ENCODE measurements at places on chromosomes 5 and 9.

DNA sequence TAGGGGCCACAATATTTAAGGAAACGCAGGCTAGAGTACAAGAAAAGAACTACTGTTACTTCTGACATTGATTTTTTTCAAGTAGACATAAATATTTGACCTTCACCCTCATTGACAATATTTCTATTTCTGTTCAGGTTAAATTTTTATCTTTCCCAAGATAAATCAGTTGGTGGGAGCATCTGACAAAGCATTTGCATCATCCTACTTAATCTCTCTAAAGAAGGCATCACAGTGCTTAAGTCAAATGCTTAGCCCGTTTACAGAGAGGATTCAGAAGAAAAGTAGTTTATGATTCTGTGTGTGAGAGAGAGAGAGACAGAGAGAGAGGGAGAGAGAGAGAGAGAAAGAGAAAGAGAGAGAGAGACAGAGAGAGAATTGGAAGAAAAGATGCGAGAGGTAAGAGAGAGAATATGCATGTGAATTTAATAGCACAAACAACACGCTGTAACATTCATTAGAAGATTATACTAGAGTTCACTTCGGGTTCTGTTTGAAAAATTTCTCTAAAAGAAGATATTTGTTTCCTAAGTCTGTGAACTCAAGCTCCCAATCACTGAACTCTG lies 1093.3 kb upstream of the CDH6 start:
- DNase-seq, result no peak

- DNase-seq, result no peak
Observed at GRCh38 chr9:79028101-79028500, 543.7 kb upstream of the TLE4 start.

- no peak for DNase-seq
Observed at GRCh38 chr5:45277860-45278259, 418.3 kb downstream of the HCN1 start.

DNA sequence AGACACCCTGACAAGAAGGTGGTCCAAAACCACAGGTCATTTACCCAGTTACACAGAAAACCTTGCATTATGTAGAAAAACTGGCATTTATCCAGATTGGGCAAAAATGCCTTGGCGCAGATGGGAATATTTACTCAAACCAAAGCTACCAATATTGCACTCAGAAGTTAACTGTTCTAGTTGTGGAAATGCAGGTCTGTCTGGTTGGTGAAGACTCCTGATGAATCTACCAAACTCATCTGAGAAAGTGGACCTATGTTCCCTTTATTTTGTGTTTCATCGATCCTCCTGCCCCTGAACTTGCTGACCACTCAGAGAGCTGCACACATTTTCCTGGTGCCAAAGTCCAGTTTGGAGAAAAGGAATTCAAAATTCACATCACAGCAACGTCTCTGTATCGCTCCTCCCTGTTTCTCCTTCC lies 85.2 kb upstream of the ALDH1A1 start:
- DNase-seq, result no peak

DNA sequence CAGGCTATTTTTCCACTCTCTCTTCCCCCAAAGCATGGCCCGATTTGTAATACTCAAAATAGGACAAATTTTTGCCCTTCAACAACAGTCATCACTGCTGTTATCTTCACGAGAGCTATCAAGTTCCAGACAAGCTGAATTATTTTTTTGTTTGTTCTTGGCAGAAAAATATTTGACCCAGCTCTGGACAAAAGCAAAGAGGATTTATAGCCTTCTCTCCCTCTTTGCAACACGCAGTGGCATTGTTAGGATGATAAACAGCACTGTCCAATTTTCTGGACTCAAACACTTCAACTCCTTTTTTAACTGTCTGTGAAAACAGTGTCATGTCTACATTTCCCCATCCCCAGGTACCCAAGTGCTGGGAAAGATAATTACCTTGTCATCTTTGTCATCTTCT lies 160.3 kb downstream of the SLF1 start:
- no peak for DNase-seq

DNA sequence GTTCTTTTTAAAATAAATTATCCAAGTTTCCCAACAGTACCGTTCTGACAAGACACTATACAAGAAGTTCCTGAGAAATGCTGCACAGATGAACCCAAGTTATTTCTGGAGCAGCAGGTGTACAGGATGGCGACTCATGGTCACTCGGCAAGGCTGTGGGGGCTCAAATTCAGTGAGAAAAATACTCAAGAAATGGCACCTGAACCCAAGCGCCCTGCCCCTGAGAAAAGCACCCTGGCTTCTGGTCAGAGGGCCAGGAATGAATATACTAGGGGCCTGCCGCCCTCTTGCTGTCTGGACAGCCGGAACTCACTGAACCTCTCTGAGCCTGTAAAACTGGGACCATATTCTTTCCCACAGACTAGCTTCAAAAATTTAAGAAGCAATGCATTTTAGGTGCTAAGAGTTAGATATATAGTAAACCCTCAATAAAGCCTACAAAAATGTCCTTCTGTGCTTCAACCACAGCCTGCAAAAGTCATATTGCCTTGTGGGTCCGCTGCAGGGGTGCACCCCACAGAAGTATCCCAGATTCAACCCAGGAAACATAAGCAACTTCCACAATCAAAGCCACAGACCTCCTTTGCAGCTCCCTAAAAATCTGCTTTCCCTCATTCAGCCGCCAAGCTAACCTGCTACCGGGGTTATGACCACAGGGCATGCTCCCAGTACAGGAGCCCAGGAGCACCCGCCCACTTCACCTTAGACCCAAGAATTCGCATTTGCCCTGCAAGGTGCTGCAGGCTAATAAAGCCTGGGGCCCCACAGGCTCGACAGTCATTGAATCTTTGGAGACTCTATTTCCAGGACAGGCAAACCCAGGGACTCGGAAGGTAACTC lies 1.4 kb downstream of the RAPGEF1 start:
- DNase-seq, result no peak
